ENCODE measurements at places on chromosomes 7 and 10.

DNA sequence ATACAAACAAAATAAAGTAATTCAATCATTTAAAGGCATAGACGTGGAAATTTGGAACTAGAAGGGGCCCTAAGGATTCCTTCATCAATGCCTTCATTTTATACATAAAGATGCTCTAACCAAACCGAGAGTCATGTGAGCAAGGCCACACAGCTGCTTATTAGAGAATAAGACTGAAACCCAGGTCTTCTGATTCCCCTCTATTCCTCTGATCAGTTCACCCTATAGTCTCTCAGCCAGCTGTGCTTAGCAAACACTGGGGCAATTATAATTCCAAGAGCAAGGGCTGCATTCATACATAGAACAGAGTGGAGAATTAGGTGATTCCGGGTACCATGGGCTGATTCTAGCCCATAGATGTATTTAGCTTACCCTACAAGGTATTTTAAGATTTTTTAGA lies 9.7 kb upstream of the XPNPEP1 start:
- DNase-seq, result no peak

- no peak for DNase-seq
Observed at GRCh38 chr10:62506371-62506770, 132.2 kb downstream of the ZNF365 start.

GRCh38 chr7:65239707-65240352 lies 133.8 kb upstream of the ZNF92 start:
- no peak for DNase-seq

- peak; percentile 60 for DNase-seq
Observed at GRCh38 chr7:100612730-100613390, 520 bp downstream of the MOSPD3 start.

GRCh38 chr10:33664070-33664469 lies 329.6 kb upstream of the NRP1 start:
- no peak for DNase-seq

- no peak for DNase-seq
Observed at GRCh38 chr7:78399033-78399769, 600.6 kb downstream of the PHTF2 start.

DNA sequence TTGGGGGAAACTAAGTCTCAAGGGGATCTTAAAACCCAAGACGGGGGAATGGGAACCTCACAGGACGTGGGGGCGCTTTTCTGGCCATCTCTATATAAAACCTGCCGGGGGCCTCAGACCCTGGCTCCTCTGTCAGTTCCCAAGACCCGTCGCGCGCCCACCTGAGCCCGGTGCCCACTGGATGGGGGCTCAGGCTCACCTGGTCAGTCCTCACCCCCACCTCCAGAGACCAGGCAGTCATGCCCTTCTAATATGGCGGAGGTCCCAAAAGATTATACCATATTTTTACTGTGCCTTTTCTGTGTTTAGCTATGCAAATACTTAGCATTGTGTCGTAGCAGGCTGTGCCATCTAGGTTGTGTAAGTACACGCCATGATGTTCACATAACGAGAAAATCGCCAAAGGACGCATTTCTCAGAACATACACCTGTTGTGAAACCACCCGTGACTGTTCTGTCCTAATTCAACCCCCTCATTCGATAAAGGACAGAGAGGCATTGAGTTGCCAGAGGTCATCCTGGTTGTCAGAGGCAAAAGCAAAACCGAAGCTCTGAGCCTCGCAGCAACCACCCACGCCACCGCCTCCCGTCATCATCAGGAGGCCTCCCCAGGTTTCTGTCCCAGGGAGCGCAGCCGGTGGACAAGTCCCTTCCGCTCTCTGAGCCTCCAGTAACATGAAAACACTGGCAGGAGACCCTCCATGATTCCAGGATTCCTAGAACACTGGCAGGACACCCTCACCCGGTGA lies 28.9 kb downstream of the OAT start:
- DNase-seq, result no peak

- no peak for DNase-seq
Observed at GRCh38 chr7:17146621-17147020, 151.8 kb upstream of the AHR start.

GRCh38 chr10:88156341-88156740 lies 292.9 kb downstream of the PTEN start:
- no peak for DNase-seq

DNA sequence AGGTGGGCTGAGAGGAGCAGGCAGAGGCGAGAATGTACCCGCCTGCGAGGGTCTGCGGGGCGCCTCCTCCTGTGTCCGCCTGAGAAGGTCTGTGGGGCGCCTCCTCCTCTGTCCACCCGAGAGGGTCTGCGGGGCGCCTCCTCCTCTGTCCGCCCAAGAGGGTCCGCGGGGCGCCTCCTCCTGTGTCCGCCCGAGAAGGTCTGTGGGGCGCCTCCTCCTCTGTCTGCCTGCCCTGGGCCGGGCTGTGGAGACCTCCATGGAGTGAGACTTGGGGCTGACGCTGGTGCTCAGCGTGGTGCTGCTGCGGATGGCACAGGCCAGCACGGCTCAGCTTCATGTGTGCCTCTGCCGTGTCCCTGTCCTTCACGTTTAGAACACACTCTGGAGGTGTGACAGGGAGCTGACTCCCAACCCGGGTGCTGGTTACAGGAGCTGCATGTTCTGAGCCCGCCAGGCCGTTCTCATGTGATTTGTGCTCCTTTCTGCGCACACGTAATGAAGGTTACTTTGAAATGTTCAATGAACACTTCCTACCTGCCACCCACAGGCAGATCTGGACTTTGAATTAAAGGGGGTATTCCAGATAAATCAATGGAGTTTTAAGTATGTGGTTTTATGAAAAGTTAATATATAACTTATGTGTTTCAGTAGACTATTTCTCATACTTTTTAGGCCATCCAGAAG lies 20.5 kb upstream of the GET4 start:
- no peak for DNase-seq

- no peak for DNase-seq
Observed at GRCh38 chr10:43160046-43160920, 22.0 kb downstream of the CSGALNACT2 start.

Data from ureter (tissue), 1 donor.